ENCODE measurements at places on chromosomes 7 and 10.

GRCh38 chr7:6160191-6160623, 112.2 kb downstream of the CYTH3 start:
- peak; percentile 49 for DNase-seq

DNA sequence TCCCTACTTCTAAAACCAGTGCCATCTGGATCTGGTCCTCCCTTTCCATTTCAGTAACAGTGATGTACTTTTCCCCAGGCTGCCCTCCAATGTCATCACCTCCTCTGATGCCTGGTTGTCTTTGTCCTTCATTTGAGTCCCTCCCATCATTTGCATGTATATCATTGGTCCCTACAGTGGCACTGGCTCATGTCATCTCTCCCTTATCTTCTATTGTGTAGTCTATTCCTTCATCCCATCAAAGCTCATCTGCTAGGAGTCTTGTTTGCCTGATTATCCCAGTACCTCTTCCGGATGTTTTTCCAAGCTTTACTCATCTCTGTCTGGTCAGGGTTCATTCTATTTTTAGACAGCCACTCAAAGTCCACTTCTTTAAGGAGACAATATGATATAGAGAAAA, 292.9 kb upstream of the BMPER start:
- DNase-seq = peak; percentile 15

GRCh38 chr10:131811630-131812403, 89.0 kb upstream of the PPP2R2D start:
- DNase-seq = no peak

- no peak for DNase-seq
These were observed 931.4 kb downstream of the IPMK start for GRCh38 chr10:57336341-57336740.

DNA sequence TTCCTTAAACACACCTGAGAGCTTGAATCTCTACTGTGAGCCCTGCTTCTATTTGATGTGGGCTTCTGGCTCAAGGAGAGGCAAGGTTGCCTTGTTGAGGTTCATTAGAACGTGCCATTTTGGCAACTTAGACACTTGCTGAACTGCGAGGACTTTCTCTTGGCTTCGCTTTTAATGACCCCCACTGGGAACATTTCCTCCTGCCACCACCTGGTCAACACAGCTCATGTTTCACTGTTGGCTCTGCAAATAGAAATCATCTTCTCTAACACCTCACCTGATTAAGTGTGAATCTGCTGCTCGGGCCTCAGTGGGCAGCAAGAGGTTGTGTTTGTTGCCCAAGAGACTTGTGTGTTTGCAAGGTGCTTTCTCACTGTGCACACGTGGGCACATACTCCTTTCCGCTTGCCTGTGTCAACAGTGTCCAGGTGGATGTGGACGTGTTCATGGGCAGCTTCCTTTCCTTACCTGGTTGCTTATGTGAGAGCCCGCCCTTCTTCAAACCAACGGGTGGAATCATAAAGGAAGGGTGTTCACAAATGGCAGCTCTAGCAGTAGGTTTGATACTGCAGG, 147.0 kb downstream of the NRP1 start:
- no peak for DNase-seq

GRCh38 chr10:10772411-10772810, 245.3 kb upstream of the CELF2 start:
- DNase-seq = no peak

DNA sequence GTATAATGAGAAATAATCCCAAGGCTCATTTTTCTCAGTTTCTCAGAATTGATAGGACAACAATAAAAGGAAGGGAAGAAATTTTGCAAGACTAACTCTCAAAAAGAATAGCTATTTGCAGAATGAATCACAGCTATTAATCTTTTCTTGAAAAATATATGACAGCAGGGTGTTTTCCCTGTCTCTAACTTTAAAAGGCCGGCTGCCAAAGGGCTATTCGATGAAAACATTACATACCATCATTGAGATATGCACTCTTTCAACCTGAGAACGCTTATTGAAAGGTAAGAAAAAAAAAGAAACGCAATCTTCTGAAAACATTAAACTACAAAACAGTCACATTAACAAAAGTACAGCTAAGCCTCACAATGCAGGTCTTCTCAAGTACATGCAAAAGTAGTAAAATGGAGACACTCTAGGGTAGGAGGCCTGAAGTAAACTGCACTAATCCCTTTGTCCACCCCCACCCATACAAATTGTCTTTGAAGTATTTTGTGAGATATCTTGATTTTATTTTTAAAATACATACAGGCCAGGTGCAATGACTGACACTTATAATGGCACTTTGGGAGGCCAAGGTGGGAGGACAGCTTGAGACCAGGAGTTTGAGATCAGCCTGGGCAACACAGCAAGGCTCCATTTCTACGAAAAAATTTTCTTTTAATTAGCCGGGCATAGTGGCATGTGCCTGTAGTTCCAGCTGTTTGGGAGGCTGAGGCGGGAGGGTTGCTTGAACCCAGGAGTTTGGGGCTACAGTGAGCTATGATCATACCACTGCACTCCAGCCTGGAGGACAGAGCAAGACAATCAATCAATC, 83.0 kb downstream of the PARD3 start:
- DNase-seq = peak; percentile 75

GRCh38 chr10:98414578-98414931, 427 bp downstream of the PYROXD2 start:
- DNase-seq = no peak

- DNase-seq = peak; percentile 81
These were observed 264.0 kb downstream of the ARL4A start for GRCh38 chr7:12951397-12951801.

DNA sequence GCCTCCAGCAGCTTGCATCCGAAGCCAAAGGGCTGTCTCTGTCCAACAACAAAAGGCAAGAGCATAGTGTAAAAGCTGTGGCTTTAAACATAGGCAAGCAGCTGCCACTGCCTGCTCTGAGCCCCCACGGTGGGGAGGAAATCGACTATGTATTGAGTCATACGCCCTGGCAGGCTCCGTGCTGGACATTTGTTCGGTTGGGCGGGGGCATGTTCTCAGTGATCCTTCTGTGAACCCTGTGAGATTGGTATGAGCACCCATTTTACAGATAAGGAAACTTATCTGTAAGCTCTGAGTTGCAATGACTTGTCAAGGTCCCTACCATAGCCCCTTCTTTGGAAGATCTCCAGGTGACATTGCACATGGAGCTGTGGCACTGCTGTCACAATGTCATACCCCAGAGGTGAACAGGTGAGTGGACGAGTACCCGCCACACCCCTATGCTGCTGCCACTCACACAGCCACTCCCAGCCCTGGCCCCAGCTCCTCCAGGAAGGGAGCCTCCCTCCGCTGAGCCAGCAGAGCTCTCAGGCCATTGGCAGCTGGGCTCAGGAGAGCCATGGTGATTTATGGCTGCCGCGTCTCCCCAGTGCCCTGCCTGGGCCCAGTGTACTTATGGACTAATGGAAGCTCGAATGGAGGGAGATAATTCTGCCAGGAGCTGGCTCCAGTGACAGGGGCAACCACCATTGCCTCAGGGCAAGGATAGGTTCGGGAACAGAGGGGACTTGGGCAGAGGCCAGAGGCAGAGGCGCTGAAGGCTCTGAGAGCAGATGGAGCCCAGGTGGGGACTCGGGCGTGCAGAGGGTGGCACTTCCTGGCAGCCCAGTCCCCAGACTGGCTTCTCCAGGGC, 43.7 kb downstream of the UNC5B start:
- DNase-seq = peak; percentile 86

DNA sequence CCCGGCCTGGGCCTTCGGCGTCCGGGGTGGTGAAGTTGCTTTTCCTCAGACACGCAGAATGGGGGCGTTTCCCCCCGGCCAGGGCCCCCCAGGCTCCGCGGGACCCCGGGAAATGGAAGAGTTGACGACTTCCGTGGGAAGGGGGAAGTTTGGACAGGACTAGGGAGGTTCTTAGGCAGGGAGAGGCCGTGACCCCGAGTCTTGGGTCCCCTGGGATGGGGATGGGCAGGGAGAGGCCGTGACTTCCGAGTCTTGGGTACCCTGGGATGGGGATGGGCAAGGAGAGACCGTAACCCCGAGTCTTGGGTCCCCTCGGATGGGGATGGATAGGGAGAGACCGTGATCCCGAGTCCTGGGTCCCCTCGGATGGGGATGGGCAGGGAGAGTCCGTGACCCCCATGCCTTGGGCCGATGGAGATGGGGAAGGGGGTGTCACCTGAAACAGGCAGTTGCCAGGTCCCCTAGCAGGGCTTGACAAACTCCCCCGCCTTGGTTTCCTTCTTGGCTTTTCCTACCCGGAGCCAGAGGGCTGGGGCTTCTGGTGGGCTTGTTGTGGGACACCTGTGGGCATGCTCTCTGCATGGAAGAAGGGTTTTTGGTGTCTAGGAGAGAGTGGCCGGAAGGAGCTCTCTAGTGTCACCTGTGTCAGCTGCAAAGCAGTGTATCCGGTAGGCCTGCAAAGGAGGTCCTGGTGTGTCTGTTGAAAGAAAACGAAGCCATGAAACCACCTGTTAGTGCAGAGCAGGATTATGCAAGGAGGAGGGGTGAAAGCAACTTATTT, 1.1 kb downstream of the TRRAP start:
- peak; percentile 23 for DNase-seq

DNA sequence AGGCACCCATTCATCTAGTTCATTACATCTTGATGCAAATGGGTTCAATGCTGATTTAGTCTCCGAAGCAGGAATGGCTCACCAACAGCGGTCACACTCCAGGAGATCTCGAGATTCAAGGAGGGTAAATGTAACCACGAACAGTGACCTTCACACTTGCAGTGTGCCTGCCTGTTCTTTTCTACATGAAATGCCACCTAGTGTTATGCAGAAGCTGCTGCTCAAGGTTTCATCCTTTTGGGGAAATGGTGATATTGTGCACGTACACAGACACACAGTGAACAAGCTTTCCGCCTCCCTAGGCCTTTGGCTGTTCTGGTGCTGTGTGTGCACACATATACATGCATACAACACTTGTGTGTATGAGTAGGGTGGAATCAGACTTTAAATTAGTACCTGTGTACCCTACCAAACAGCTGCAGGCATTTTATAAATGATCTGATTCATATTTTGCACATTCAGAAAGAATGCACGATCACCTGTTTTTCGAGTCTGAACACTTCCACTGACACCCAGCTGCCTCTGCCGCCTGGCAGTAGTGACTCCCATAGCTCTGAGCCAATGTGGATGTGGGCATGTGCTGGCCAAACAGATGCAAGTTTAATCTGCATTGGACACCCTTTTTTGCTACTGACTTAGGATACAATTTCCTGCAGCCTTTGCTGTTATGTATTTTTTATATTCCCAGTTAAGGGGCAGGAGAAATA, 100.5 kb downstream of the TACC2 start:
- peak; percentile 8 for DNase-seq

DNA sequence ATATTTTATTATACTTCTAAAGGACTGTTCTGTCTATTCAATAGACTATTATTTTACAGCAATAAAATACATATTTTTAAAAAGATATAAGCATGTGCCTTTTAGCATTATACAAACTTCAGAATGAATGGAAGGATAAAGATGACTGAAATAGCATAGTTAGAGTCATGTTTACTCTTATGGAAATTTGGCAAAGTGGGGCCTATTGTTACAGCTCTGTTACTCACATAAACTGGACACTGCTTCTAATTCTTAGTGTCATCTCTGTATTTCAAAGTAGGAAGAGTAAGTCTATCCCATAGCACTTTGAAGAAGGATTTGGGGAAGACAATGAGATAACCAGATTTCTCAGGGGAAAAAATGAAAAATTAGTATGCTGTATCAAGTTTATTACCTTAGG, 168.2 kb downstream of the SKAP2 start:
- no peak for DNase-seq

GRCh38 chr10:114713525-114714090, 55.5 kb upstream of the ABLIM1 start:
- no peak for DNase-seq

GRCh38 chr10:69809318-69809717, 7.6 kb downstream of the COL13A1 start:
- DNase-seq = no peak

GRCh38 chr10:110273474-110273873, 31.2 kb downstream of the SMNDC1 start:
- peak; percentile 67 for DNase-seq

DNA sequence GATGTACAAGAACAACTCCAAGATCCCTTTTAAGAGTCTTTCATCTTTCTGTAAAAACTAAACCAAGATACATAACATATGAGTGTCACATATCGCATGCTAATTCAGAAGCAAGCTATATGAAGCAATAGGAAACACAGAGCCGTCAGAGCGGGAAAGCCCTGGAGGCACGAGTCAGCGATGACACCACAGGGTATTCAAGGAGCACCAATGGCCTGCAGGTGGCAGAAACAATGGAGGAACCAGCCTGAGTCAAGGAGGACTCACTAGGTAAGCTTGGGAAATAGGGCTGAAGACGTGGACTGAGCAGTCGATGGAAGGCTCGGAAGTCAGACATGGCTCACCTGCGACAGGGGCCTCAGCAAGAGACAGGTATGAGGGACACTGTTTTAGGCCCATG, 214.4 kb downstream of the FAM107B start:
- DNase-seq = peak; percentile 57

GRCh38 chr7:157423348-157423747, 86.5 kb downstream of the DNAJB6 start:
- no peak for DNase-seq

DNA sequence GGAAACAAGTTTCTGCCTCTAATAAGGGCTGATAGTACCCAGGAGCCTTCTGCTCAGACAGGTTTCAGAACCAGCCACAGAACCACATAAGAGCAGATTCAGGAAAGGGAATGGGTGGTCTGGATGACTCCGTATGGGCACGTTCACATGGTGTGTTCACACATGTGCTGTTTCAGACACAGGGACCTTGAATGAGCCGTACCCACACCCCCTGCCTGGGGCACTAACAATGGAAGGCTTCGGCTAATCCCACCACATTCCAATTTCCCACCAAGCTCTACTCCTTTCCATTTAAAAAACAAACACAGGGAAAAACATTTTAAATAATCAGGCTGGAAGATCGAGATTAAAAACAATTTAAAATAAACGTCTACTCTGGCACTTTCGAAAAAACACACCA, 217.3 kb downstream of the GRID1 start:
- DNase-seq = no peak

DNA sequence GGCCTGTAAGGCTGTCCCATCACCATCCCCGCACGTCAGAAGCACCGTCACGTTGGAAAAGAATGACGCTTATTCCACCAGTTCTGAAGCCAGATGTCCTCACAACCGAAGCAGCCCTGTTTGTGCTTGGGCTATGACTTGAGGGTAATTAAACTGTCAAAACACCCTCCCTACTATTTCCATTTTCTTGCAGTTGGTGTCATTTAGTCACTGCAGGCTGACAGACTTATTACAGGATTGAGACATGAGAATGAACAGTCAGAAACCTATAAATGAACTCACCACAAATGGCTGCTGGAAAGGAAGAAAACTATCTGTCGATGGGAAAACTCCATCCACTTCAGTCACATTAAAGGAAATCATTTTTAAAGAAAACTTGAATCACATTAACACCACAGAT, 85.3 kb downstream of the VOPP1 start:
- no peak for DNase-seq

DNA sequence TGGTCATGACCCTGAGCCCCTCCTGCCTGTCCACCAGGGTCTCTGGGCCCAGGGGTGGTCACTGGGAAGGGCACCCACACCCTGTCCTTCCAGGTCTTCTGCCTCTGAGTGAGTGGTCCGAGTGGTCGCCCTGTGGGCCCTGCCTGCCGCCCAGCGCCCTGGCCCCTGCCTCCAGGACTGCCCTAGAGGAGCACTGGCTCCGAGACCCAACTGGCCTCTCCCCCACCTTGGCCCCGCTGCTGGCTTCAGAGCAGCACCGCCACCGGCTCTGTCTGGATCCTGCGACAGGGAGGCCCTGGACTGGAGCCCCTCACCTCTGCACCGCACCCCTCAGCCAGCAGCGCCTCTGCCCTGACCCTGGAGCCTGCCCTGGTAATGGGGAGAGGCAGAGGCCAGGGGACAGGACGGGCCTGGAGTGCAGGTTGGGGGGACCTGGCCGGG, 13.9 kb upstream of the ZNF862 start:
- DNase-seq = no peak

- DNase-seq = no peak
These were observed 121.8 kb downstream of the SGMS1 start for GRCh38 chr10:50501924-50502452.

All from HT1080 (cell line).